CD4-positive, alpha-beta T cell treated with Interleukin-15 for 4 hours (primary cell): ENCODE measurements at places on chromosomes 2 and 18.

GRCh38 chr2:216147172-216148131, 38.3 kb downstream of the XRCC5 start:
- DNase-seq, result no peak

GRCh38 chr2:54608224-54608623, 115.2 kb upstream of the EML6 start:
- DNase-seq, result no peak

- DNase-seq, result no peak
Measured at GRCh38 chr2:152582081-152582480, 135.2 kb downstream of the PRPF40A start.

DNA sequence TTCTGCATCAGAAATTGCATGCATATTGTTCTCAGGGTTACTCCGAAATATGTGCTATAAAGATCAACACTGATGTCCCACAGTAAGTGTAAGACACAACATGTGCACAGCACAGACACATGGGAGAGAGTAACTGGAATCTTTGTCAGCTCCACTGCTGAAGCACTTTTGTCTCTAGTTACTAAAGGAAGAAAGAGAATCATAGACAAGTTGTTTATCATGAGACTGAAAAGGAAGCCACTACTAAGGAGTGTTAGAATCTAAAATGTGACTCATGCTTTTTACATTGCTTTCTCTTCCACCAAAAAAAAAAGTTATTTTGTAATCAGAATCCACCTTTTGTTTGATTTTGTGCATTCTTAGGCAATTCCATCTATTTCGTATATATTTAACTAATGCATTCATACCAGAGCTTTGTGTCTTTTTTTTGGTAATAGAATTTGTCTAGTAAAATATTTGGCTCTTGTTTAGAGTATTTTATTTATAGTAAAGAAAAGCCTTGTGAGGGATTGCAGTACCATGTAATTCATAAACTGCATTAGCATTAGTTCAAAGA, 502.4 kb downstream of the FBXO15 start:
- no peak for DNase-seq

DNA sequence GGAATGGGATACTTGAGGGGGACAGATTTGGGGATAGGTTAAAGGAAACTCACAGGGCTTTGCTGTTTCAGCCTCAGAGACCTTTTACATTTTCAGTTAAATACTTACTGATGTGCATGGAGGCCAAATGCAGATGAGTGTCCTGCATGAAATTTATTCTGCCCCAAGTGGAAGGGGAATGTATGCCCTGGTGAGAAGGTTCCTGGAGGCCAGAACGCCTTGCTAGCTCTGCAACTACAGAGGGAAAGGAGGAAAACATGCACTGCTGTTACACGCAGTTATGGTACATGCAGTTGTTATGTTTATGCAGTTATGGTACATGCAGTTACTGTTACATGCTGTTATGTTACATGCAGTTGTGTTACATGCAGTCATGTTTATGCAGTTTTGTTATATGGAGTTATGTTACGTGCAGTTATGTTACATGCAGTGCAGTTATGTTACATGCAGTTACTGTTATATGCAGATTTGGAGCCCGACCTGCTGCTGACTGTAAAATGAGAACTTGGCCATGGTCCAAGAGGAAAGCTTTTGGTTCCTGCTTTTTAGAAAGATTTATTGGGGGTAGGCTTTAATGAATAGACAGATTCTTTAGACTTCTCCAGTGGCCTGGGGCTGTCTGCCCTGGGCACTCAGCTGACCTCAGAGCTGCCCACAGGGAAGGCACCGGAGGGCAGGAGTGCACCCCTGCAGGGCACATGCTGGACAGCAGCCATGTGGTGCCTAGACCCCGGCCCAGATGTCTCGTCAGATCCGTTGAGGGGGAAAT, 84.1 kb downstream of the LDLRAD4 start:
- DNase-seq, result no peak

DNA sequence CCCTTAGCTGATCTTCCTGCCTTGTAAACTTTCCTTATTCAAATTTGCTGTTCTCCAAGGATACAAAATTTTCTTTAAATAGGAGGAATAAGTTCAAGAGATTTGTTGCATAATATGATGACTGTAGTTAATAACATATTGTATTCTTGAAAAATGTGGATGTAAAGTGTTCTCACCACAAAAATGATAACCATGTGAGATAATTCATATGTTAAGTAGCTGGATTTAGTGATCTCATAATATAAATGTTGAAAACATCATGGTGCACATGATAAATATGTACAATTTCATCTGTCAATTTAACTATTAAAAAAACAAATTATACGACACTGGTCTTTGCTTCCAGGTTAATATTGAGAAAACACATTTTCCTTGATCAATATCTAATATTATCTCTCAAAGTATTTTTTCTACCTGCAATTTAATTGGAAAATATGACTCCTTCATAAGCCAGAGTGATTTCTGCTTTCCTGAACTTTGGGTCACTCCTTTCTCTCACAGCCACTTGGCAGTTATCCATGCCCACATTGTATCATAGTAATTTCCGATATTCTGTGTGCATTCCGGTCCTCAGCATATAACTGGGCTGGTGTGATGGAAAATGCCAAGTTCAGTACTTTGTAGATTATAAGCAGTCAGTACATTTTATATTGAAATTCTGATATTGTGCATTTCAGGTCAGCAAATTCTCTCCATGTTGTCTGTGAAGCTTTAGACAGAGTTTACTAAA, 152.6 kb downstream of the GULP1 start:
- DNase-seq, result no peak

DNA sequence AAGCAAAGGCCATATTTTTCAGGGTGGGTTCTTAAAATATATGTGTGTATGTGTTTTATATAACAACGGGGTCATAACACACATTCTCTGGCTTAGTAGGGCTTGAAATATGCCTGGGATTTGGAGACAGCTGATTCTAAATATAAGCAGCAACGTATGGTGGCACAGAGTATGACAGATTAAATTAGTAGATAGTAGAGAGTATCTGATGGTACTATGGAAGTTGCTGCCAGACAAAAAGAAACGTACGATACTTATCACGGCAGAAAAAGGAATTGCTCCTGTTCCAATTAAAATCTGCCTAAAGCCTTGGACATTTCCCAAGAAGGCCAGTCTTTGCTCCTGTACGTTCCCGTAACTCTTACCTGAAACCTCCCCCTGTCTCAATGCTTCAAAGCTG, 607.9 kb upstream of the ID2 start:
- no peak for DNase-seq

- DNase-seq, result no peak
Measured at GRCh38 chr2:181649436-181649979, 7.4 kb downstream of the CERKL start.

DNA sequence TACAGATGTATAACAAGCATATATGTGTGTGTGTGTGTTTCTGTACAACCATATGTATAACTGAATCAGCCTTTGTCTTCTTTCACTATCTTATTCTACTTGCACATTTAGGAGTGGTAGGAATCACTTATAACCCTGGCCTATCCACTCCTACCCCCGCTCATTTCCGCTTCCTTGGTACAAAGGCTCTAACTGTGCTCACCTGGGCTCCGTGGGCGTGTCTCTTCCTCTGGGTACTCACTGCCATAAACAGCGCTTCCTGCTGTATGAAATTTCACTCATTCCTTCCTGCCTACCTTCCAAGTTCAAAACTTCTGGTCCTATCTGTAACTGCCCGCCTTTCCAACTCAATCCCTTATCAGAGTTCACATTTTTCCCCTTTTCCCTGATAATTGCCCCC, 815.5 kb downstream of the EPHA4 start:
- no peak for DNase-seq

- DNase-seq, result no peak
Measured at GRCh38 chr2:95271381-95271971, 2.8 kb upstream of the PROM2 start.

DNA sequence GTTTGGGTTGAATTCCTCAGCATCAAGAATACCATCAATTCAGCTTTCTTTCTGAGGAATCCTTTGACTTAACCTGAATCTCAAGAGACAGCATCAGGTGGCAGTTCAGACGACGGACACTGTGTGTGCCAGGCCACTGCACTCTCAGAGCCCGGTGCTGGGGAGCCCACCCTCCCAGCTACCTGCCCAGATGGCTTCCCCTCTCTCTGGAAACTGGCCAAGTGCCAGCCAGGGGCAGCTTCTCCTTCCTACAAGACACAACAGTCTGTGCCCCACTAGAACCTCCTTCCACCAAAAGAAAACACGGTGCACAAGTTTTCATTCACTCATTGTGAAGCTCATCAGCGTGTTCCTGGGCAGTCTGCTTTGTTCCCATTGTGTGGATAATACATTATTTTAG, 28.5 kb downstream of the MAL start:
- DNase-seq, result no peak
